Small intestine (tissue), 16 donors: ENCODE measurements at places on chromosomes 7 and 10. TPM values are rescaled to one million over a fixed set of nuclear protein-coding genes. Genes with fewer than 3 reads are reported as not detected.

- H3K4me1 ChIP-seq: no peaks in the 10 kb centered on the region
- no peaks in the 10 kb centered on the region for H3K27me3 ChIP-seq
- no peak overlapping the region for H3K27ac ChIP-seq
- DNase-seq: no peak
- no peak overlapping the region for H3K4me3 ChIP-seq
- no peaks in the 10 kb centered on the region for H3K36me3 ChIP-seq
Measured at GRCh38 chr7:90850471-90850870, 254.3 kb downstream of the CDK14 start.

- no peak for DNase-seq
- H3K4me1 ChIP-seq: no peaks in the 10 kb centered on the region
- H3K4me3 ChIP-seq: no peak overlapping the region
- H3K27ac ChIP-seq: no peak overlapping the region
- H3K36me3 ChIP-seq: no peaks in the 10 kb centered on the region
Measured at GRCh38 chr10:35259769-35260397, 76.4 kb upstream of the CCNY start.

DNA sequence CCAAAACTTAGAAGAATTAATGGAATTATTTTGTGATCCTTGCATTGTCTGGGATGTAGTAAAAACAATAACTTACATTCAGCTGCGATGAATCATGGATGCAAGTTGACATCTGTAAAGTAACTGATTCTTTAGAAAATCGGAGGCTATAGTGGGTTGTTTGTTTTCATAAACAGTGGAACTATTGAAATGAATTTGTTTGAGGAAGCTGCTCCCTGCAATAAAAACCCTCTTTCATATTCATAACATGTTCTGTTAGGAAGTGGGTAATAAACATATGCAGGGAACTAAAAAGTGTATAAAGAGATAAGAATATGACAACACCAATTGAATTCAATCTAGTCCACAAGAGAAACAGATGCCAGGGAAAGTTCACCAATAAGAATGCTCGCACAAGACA, 53.6 kb downstream of the AGMO start:
- no peaks in the 10 kb centered on the region for H3K36me3 ChIP-seq
- no peaks in the 10 kb centered on the region for H3K27me3 ChIP-seq
- H3K4me1 ChIP-seq: no peaks in the 10 kb centered on the region
- no peak for DNase-seq
- H3K27ac ChIP-seq: no peak overlapping the region
- H3K4me3 ChIP-seq: no peak overlapping the region

The PRSS2 gene
- 0.80 TPM for polyA plus RNA-seq

The KNDC1 gene
- polyA plus RNA-seq: 0.37 TPM

DNA sequence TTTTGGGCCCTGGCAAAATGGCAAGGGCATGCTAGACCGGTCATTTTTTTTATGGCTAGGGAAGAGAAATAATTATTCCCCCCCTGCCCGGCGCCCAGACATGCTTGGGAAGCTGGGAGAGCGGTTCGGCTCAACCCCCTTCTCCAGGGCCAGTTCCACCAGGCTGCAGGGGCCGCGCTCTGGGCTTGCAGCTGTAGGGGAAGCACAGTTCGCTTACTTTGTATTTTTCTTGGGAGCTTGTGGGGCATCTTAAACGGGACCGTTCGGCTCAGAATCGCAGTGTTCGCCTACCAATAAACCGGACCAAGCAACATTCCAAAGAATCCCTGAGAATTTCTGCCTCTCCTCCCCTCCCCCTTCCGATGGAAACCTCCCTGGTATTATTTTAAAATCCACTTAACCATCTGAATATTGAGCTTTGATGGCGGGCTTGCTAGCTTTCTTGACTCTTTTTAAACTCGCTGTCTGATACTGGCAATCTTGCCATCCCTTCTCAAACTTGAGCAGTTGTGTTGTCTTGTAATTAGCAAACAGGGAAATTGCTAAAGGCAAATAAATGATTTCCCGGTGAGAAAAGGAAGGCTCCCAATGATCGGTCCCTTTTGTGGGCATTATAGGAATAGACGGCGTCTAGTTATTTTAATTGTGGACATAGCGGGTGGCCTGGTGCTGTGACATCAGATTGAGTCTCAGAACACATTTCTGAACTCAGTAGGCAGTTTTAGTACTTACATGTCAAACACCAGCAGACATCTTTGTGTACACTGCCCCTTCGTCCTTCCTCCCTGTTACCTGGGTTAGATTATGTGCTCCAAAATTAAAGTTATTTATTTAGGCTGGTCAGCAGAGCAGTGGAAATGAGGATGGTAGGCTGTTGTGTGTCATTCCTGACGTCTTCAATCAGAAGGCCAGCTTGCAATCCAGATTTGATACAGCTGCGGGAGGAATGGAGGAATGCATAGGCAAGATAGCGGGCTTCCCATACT, 3.4 kb downstream of the TCF7L2 start:
- H3K4me3 ChIP-seq: peak overlapping the region; percentile 88
- peaks cover 3% of the 10 kb centered on the region for H3K4me1 ChIP-seq
- H3K27me3 ChIP-seq: no peaks in the 10 kb centered on the region
- peak; percentile 40 for DNase-seq
